Activated T-cell treated with anti-CD3 and anti-CD28 coated beads, Interleukin-2, amount 50 U/mL, for 48 hours (primary cell): ENCODE measurements at places on chromosomes 11 and 22.

DNA sequence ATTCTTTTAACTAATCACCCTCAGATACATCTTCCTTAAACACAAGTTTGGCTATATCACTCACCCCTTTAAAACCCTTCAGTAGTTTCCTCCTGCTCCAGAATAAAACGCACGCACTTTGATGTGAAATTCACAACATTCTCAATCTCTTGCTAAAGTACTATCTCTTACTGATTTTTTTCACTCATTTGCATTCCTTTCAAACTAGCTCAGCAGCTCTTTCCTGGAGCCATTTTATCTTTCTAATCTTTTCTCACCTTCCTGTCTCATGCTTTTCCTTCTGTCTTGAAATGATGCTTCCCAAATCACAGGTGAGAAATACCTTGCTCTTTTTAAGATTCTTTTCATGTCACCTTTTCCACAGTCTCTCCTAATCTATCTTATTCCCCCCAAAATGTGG lies 1074.4 kb downstream of the DLG2 start:
- no peak for DNase-seq

- no peak for DNase-seq
Observed at GRCh38 chr11:133711545-133711944, 133.8 kb downstream of the SPATA19 start.

GRCh38 chr11:39011797-39012196 lies 2413.8 kb upstream of the RAG2 start:
- no peak for DNase-seq

DNA sequence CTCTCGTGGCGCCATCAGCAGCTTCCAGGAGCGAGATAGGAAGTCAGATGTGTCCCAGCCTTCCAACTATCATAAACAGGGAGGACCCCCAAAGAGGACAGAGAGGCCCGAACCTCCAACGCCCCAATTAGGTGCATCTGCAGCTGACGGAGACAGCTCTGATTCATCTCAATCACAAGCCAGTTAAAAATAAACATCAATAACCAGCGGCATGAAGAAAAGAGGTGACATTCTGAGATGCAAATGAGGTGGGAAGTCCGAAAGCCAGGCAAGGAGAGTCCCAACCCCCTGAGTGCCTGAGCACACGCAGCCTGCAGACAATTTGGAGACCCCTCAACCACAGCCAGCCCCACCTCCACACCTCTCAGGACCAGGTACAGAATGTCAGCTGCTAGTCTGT lies 28.1 kb upstream of the IGSF9B start:
- DNase-seq: no peak

DNA sequence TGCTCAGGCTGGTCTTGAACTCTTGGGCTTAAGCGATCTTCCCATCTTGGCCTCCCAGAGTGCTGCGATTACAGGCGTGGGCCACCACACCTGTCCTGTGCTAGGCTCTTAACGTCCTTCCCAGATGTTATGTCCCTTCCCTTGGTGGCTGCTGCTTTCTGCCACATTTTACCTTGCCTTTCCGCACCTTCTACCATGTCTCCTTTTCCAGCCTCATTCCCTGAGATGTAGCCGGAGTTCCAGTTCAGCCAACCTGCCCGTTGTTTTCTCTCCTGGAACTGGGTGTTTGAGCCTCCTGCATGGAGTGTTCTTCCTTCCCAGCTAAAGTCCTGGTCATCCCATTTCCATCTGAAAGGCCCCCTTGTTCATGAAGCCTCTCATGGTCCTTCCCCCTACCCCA lies 95.3 kb downstream of the PTPRJ start:
- DNase-seq: no peak

DNA sequence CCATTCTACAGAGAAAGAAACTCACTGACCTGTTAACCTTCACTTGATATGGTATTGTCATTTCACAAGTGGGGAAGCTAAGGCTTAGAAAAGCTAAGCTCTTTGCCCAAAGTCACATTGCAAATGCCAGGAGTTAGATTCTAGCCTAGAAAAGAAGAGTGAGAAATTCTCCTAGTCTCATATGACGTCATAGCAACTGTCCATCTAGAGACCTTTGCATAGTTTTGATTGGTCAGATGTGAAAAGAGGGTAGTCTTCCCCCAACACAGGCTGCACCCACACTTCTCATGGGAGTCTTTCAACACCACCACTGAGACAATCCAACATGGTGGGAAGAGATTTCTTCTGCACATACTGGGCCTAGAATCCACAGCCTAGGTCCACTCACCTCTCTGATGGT lies 197.9 kb downstream of the NTM start:
- no peak for DNase-seq

DNA sequence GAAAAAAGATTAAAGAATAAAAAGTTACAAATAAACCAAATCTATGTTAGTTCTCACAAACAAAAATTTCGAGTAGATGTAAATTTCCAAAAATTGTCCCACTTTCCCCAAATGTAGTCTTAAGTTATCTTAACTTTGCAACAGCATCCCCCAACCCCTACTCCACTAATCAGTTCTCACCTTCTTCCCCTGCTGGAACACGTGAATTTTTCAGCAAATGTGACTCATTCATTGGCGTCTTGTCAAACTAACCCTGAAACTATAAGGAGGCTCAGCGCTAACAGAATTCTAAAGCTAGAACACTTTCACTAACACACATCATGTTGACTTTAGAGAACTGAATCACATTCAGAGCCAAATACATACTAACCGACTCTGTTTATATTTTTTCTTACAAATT lies 46.1 kb downstream of the PHF21A start:
- no peak for DNase-seq

- peak; percentile 9 for DNase-seq
Observed at GRCh38 chr22:47202819-47203553, 440.5 kb downstream of the TBC1D22A start.

DNA sequence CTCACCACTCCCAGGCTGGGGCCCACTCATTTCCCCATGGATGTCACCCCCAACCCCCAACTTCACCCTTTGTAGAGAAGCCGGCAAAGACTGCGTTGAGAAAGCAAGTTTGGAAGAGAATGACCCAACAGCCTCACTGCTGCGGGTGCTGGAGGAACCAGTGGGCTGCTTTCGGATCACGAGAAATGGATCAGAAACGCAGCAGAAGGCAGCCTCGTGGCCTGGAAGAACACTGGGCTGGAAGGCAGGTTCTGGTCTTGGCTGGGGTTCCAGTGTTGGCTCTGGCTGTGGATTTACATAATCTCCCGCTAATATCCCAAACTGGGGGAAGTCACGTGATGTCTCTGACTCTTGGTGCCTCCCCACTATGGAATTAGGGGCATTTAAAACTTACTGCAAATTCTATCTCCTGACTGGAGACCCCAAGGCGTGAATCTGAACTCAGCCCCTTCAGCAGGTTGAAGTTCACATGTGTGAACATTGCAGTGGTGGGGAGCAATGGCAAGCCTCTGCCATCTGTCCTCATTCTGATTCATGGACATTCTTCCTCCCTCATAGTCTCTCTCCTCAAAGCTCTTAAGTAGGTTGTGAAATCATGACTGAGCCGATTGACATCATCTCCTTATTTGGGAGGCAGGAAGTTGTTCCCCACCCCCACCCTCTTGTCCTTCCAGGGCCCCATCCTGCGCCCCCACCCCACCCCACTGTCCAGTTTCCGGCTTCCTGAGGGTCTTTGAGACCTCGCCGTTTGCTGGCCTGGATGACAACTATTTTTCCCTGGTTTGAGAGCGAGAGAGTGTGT lies 37.0 kb upstream of the TIMP3 start:
- no peak for DNase-seq

DNA sequence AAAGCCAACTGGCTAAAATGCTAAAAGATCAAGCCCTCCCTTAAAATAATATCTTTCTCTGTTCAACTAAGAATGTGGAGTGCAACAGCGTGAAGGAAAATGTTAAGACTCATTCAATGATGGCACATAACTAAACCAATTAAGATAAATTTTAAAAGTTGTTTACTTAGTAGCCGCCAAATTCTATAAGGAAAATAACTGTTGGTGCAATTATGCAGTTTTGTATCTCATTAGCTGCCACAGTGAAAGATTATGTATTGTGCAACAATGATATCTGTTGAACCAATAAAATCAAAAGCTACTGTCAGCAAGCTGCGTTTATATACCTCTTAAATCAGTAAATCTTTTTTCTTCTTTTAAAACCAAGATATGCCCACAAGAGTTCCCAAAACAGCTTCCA lies 55.5 kb downstream of the SIK3 start:
- DNase-seq: no peak

DNA sequence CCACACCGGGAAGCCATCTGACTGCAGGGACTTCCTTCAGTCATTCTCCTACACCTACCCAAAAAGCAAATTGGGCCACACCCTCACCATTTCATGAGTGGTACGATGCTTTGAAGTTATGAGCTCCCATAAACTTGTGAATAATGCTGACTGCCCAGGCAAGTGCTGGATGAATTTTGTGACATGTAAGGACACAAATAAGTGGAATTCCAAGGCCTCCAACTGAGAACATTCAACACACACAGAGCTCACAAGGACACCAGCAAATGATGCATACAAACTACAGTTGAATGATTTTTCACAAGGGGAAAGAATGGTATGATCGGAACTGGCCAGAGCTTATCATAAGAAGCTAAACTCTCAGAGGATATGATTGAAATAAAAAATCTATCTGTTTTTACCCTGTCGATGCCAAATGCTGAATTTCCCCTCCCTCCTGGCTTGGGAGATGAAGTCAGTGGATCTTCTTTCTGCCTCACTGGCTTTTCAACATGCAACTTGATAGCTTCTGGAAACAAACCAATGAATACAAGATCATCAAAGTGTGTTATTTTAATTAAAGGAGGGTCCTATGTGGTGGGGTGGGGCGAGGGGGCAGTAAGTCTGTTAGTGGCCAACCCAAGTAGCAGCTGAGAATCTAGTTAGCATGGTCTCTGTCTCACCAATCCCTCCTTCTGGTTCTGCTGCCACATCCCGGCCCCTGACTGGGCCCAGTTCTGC lies 123.8 kb downstream of the WT1 start:
- DNase-seq: no peak

DNA sequence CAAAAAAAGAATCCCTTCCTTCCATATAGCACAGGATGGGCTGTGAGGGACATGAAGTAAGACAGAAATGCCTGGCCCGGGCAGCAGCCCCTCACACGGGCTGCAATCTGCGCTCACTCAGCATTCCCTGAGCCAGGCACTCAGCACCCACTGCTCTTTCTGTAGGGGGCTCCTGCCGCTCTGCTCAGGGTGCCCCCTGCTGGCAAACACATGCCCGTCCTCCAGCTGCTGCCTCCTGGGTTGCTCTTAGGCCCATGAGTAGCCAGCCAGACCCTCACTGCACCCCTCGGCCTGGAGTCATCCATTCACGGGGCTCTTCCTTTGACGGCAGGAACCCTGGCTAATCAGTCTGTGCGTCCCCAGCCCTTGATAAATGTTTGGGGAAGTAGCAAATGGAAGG lies 6.9 kb downstream of the MCAT start:
- peak; percentile 58 for DNase-seq

DNA sequence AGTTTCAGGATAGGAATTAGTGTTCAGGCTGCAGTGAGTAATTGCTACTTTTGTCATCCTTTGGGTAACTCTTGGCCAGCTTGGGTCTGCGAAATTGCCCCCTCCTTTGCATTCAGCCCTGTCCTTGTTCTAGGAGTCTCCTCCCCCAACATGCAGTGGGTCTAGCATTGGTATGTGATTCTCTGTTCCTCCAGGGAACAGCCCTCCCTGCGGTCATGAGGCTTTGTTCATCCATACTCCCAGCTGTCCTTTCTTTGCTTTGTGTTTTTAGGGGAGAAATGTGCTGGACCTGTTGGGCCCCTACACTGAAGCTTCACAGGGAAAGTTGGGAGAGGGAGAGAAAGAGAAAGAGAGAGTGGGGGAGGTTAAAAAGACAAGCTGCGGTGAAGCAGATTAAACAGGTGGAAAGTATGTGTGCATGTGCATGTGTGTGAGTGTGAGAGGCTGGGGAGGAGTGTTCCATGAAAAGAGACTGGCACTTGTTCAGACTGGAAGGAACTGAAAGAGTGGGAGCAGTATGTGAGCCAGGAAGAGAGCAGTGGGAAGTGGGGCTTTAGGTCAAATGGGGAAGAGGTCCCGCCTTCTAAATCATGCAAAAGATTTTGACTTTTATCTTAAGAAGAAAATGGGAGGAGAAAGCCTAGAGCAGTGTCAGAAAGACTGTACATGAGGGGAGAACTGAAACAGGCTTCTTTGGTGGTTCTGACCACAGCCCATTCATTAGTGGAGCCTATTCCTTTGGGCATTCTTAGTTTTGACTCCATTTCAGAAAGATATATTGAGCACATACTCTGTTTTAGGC lies 17.9 kb upstream of the SESN3 start:
- no peak for DNase-seq

DNA sequence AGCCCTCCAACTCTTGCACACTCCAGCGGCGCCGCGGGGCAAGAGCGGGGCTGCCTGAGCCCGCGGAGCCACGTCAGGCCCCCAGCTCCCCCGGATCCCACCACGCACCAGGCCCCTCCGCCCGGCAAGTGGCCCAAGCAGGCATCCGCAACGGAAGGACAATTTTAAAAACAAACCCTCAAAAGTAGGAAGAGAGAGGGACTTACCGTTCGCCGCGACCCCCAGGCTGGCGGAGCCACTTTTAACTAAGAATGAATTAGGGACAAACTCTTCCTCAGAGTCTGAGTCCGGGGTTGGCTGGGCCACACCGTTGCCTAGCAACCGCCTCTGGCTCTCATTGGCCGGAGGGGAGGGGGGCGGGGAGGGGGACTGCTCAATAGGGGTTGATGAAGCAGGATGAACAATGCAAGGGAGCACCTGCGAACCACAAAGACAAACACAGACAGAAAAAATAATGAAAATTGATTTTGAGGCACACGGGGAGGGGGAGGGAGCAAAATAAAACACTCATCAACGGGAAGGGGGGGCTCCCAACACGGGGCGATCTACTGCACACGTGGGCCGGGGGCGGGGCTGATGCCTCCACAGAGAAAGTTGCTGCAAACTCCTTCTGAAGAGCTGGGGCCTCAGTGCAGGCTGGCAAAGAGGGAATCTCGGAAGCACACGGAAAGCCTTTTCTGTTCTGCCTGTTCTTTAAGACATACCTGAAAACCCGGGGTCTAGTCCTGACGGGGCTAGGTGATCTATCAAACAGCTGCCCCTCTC lies 387.5 kb upstream of the NARS2 start:
- DNase-seq: peak; percentile 16

DNA sequence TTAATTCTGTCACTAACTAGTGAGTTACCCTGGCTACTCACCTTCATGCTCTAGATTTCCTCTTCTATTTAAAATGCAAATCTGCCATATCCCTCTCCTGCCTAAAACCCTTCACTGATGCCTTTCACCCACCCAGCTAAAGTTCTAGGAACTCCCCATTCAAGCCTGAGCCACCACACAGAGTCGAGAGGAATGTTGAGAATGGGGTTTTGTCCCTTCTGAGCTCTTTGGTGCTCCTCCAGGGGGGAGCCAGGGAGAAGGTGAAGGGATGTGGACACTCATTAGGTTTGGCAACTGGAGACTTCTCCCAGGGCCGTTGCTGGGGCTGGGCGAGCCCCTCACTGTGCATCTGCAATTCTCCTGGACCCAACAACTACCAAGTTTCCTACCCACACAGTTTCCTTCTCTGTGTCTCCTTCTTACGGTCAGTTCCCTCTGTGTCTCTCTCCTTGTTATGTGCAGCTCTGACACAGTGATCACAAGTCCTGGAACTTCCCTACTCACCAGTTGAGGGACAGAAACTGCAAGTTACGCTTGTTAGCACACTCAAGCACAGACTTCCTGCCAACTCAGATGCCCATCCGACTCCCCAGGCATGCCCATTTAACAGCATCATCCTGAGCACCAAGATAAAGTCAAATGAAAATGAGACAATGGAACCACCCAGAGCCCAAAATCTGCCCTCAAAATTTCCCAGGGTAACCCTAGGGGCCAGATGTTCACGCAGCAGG lies 6.5 kb upstream of the IL10RA start:
- peak; percentile 52 for DNase-seq

- no peak for DNase-seq
Observed at GRCh38 chr11:126548581-126549550, 193.4 kb downstream of the ST3GAL4 start.
